ENCODE measurements at places on chromosomes 12 and 14. TPM values are rescaled to one million over a fixed set of nuclear protein-coding genes. Genes with fewer than 3 reads are reported as not detected.
A peak's percentile ranks its signal among the peaks of the same experiment; 100 is the strongest.

DNA sequence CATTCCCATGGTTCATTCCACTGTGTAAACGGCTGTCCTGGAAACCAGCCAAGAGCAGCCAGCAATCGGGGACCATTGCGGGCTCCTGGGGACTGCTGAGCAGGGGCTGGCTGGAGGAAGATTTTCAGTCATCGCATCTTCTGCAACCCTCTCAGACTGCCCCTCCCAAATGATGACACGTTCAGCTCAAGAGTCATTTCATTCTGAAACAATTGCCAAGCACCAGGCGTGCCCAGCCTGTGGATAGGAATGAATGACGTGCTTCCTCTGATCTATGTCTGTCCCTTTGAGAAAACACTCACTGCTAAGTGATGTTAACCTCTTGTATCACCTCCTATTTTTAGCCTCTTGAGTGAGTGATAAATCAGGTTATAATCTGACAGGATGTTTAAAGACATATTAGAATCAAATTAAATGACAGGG is 62.0 kb downstream of the NDUFA12 start:
- peak; percentile 67 for DNase-seq

- DNase-seq, result peak; percentile 35
Measured at GRCh38 chr12:59164991-59165718, 244.9 kb upstream of the LRIG3 start.

Gene CMAS
- total RNA-seq, result 30.8 TPM

- no peak for DNase-seq
Measured at GRCh38 chr12:84069699-84070098, 842.9 kb downstream of the SLC6A15 start.

Gene OR4N5
- not detected for total RNA-seq

DNA sequence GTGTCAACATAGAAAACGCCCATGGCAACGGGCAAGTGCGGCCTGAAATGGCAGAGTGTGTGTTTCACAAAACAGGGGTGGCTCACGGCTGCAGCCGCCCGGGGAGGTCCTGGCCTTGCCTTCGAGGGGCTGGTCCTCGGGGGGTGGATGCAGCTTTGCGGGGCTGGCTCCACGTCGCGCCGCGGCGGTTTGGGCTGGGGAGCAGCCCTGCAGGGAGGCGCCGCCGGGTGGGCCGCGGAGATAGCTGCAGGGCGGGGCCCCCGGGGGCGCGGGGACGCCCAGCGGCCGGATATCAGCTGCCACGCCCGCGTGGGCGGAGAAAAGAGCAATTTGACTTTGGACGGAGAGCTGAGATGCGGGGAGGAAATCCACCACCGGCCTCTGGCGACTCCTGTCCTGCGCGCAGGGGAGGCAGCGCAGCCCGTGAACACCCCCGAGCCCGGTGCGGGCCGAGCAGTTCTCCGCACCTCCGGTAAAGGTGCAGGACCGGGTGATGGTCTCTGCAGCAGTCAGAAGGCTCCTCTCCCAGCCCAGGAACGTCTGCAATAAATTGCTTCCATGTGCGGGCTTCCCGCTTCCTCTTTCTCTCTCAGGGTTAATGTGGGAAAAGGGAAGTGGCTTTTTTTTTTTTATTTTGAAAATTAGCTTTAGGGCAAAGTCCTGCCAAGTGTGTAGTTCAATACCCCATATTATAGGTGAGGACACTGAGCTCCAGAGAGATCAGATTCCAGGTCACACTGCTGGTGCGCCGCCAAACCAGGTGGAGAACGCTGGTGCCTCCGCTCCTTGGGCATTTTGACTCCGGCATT is 110.5 kb downstream of the ARF6 start:
- DNase-seq, result peak; percentile 78
